Brain (organoid and tissue), 16 donors: ENCODE measurements at places on chromosomes 4 and X. TPM values are rescaled to one million over a fixed set of nuclear protein-coding genes. Genes with fewer than 3 reads are reported as not detected.

- DNase-seq = no peak
Observed at GRCh38 chr4:7771541-7772507, 167.8 kb downstream of the AFAP1 start.

DNA sequence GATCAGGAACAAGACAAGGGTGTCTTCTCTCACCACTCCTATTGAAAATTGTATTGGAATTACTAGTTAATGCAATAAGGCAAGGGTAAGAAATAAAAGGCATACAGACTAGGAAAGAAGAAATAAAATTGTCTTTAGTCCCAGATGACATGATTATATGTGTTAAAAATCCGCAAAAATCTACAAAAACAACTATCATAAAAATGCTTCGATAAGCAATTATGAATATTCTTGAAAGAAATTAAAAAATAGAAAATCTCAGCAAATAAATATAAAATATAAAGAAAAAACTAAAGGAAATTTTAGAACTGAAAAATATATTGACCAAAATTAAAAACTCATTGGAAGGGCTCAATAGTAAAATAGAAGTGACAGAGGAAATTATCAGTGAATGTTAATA, 243.3 kb downstream of the ZNF674 start:
- DNase-seq = no peak

GRCh38 chrX:8663325-8663724, 68.6 kb downstream of the ANOS1 start:
- peak; percentile 31 for DNase-seq

- peak; percentile 57 for DNase-seq
Observed at GRCh38 chr4:157225096-157225495, 4.6 kb downstream of the GRIA2 start.

- DNase-seq = no peak
Observed at GRCh38 chr4:109691411-109691920, 11.8 kb downstream of the CASP6 start.

Gene SCML1
- 1.7 TPM for polyA plus RNA-seq
